ENCODE measurements at places on chromosomes 4 and X.

GRCh38 chr4:120286813-120287212 is 220.2 kb upstream of the MAD2L1 start:
- DNase-seq: no peak

DNA sequence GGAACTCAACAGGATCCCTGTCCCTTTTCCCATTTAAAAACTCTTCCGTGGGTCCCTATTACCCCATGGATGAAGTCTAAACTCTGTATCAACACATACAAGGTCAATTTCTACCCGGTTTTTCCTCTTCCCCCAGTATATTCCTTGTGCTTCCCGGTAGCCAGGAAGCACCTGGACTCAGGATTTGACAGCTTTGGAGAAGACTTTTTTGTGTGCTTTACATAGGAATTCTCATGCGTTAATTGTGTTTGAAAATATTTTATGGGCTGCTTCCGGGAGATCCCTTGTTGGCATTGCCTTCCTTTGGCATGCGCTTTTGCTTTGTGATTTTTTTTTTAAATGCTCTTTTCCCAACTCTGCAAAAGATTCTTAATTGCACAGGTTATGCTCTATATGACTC is 7.2 kb downstream of the SMS start:
- DNase-seq: no peak

DNA sequence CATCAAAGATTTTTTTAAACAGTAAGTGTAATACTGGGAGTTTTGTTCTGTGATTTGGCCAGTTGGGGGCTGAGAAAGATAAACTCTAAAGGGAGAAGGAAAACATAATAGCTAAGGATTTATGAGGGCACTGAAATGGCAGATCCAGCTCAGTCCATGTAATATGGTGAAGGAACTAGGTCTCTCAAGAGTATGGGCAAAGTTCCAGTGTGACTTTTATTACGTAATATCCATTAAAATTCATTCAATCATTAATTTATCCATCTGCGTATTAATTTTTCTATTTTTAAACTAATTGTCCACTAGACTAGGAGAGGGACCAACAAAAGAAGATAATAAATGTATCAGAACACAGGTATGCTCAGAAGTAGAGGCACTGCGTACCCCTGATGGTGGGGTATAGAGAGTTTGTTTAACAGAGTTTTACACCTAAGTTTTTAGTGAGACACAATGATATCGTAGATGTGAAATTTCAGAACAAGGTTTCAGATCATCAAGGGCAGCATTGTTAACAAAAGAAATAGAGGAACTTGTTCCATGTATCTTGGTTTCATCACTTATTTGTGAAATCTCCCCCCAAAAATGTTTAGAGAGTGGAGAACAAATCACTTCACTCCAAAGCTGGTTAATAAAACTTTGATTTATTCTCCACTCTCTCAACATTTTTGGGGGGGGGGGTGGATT is 351.1 kb downstream of the GRXCR1 start:
- no peak for DNase-seq

DNA sequence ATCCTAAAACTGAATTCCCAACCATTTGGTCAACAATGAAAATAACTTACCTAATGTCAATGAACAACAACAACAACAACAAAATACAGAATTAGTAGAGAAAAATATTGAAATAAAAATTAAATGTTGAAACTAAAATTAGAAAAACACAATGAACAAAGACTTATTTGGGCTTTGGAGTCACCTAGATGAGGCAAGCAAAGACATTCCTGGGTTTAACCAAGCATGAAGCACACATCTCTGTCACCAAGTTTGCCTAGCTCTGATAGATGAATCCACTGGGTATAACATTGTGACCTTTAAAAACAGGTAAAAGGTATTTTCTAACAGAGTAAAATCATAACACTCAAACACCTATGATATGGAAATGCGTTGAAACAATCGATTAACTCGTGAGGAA is 13.2 kb upstream of the SYTL5 start:
- DNase-seq: no peak

DNA sequence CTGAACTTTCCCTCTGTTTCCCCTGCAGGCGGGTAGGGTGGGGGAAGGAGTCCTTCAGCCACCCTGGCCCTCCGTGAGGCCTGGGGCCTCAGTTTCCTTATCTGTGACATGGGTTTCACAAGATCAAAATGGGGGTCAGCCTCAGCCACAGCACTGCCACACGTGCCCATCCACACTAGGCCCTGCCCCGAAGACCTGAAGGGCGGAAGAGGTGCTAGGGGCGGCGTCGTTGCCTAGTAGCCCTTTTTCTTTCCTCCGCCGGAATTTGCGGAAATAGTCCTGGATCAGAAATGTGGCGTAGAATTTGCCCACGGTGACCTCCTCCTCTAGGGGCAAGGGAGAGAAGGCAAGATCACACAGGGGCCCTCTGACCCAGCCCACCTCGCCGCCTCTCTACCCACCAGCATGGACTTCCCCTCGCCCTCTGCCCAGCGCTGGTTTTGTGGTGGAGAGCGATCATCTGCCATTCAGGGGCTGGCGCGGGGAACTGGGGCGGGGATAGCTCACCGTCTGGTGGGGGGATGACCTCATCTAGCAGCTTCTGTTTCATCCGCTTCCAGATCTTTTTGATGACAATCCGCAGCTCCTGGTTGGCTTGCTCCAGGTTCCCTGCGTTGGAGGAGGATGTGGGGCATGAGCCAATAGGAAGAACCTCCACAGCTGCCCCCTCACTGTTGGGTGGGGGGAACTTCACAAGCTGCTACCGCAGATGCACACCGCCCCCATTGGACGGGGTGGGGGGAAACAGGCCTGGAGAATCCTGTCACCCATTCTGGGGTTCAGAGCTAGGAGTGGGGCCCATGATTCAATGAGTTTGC is 9.7 kb upstream of the SYP start:
- no peak for DNase-seq

GRCh38 chr4:52843351-52843750 is 18.8 kb upstream of the RASL11B start:
- no peak for DNase-seq

GRCh38 chr4:164924670-164925238 is 47.8 kb downstream of the APELA start:
- DNase-seq: no peak

GRCh38 chrX:40109288-40110008 is 11.7 kb upstream of the BCOR start:
- DNase-seq: no peak

GRCh38 chr4:7772711-7773385 is 166.8 kb downstream of the AFAP1 start:
- no peak for DNase-seq

GRCh38 chrX:150324035-150324728 is 38.9 kb upstream of the MAMLD1 start:
- DNase-seq: peak; percentile 55

GRCh38 chr4:127622921-127623796 is 9.6 kb upstream of the INTU start:
- no peak for DNase-seq

DNA sequence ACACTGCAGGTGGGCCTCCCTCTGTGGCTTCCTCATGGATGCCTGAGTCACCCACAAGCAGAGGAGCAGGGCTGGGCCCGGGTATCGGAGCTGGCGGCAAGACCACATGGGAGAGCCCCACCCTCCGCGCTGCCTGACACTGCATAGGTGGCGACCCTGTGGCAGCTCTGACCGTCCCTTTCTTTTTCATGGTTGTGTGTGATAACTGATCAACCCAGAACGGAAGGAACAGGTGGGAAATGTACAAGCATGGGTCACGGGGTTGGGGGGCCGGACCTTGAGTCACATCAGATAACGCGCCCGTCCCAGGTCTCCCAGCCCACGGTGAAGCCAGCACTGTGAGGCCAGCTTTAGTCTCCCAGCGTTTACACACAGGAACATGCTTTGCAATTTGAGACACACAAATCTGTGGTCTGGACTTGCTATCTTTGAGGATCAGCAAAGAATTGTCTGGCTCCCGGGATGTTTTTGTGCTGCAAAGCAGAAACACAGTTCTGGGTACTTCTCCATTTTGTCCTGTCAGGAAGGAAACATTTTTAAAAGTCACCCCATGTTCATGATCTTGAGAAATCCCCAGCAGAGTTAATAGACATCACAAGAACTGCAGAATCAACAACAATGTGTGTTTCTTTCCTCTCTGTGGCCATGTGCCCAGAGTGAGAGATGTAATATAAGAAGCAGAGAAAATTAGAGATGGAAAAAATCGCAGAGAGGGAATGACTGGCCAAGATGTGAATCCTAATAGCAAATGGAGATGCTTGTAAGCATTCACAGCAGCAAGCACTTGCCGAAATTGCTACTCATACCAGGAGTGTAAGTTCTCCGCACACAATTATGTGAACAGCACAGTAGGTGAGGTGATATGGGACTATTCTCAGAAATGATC is 70.1 kb upstream of the CBR4 start:
- DNase-seq: peak; percentile 45

- no peak for DNase-seq
These were observed 19.5 kb upstream of the CNKSR2 start for GRCh38 chrX:21354725-21355124.

GRCh38 chrX:100319716-100320115 is 90.4 kb downstream of the PCDH19 start:
- no peak for DNase-seq
